ENCODE measurements at places on chromosomes 4 and X.

DNA sequence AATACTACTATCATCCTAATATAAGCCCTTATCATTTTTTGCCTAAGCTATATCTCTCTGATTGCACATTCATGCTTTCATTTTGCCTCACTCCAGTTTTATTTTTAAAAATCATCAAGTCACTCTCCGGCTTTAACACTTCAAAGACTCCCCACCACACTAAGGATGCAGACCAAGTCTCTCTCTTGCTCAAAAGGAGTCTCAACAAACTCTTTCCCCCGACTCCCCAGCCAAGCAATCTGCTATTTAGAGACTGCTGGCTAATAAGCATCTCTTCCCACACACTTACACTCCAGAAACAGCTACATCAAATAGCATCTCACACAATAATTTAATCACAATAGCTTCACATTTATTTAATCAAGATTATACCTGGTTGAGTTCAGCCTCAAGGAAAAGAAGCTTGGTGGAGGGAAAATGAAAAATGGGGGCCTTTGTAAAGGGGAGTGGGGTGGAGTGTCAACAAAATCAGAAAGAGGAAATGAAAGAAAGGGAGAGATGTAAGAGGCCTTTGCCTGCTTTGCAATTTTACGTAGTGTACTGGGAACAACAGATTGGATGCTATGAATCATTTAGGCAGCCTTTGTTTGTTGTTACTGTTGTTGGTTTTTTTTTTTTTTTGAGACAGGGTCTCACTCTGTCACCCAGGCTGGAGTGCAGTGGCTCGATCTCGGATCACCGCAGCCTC, 104.1 kb upstream of the MCF2 start:
- no peak for DNase-seq

GRCh38 chr4:6747294-6748051, 31.5 kb downstream of the BLOC1S4 start:
- no peak for DNase-seq

DNA sequence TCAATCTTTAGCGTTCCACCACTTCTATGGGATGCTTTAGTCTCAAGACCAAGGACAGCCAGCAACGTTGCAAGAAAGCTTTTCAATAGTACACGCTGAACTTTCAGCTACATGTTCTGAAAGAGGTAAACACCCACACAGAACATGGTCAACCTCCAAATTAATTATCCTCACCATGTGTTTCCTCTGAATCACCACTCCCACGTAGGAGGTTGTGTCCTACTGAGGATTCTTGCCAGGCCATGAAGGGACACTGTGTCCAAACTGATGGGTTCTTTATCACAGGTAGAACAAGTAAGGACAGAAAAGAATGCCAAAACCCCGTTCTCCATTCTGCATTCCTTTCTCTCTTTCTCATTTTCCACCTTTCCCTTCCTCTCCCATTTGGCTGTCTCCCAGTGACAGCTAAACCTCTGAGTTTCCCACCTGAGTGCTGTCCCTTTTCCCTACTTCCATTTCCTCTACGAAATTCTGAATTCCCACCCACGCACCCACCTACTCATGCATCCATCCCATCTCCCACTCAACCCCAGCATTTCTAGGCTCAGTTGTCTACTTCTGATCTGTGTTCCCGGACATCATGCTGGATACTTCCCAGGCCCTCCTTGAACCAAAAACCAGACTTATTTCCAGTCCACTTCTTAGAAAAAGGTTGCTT, 29.0 kb upstream of the GPM6B start:
- DNase-seq, result no peak

DNA sequence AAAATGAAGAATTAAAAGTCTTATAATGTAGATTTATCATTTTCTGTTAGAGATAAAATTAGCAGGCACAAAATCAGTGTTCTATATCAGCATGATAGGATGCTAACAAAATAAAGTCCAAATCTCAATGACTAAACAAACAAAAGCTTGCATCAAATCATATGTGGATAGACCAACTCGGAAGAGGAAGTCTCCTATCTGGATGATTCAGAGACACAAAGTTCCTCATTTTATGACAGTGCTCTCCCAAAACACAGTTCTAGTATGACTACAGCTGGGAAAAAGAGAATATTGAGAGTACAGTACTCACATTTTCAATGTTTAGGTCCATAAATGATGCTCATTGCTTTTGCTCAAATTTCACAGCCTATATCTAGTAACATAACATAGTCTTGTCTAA, 376.1 kb upstream of the CTSO start:
- no peak for DNase-seq

GRCh38 chrX:151695583-151696340, 504 bp downstream of the PRRG3 start:
- no peak for DNase-seq

Data from stimulated activated CD8-positive, alpha-beta memory T cell treated with anti-CD3 and anti-CD28 coated beads, Interleukin-4, amount 100 ng/mL, for 1 hour (primary cell).